ENCODE measurements at places on chromosomes 13 and 19.

DNA sequence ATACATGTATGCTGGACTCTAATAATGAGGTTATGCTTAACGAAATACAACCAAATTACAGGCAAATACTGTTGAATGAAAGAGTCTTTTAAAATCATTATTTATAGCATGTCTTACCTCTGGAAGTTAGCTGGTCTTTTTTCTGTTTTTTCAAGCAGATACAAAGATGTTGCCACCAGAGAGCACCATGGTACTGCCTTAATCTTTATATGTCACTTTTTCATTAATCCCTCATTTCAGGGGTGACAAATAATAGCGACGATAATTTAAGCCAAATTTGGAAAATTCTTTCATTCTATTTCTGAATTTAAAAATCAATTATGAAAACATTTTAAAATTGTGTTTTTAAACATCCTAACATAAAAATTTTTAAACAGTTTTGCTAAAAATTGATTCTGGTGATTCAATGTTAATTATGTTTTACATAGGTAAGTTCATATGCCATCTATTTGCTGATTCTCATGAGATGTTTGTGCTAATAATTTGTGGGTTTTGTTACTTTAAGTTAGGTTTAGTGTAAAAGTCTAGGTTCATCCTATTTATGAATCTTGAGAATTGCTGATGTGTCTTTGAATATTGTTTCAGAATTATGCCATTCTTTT is 379.3 kb upstream of the SGCG start:
- DNase-seq, result no peak

DNA sequence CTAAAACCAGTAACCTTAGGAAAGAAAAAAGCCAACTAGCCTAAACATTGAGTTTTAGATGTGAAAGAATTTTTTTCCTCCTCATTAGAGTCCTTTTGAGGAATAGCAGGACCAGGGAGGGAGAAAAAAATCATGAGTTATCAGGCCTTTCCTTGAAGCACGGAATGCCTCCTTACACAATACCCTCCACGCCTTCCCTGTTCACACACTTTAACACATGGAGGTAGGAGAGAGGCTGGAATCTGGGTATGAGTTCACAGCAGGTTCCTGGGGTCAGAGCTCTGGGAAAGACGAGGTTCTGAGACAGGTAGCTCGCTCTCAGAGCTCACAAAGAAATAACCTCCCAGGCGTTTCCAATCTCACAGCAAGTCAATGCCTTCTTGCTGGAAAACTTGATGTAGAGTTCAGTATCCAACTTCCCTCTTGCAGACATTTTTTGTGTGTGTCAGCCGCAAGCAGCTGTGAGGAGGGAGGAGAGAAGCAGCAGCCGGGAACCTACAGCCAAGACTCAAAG is 716 bp downstream of the ZNF573 start:
- no peak for DNase-seq

GRCh38 chr13:73958657-73959397 is 175.4 kb downstream of the KLF12 start:
- DNase-seq, result no peak

DNA sequence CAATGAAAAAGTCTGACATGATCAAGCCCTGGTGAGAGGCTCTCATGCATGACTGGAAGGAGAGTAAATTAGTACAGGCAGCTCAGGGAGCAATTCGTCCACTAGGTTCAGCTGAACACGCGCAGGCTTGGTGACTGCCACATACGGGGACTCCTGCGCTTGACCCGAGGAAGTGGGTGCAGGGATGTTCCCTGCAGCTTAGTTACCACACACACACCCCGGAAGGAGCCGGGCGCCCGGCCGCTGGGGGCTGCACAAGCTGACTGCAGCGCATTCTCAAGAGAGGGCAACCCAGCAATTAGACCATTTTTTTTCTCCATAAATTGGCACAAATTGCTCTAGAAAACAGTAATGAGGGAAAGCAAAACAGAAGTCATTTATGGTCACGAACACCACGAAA is 23.0 kb upstream of the MIER2 start:
- no peak for DNase-seq

- no peak for DNase-seq
Measured at GRCh38 chr13:109010912-109011311, 381.5 kb downstream of the MYO16 start.

DNA sequence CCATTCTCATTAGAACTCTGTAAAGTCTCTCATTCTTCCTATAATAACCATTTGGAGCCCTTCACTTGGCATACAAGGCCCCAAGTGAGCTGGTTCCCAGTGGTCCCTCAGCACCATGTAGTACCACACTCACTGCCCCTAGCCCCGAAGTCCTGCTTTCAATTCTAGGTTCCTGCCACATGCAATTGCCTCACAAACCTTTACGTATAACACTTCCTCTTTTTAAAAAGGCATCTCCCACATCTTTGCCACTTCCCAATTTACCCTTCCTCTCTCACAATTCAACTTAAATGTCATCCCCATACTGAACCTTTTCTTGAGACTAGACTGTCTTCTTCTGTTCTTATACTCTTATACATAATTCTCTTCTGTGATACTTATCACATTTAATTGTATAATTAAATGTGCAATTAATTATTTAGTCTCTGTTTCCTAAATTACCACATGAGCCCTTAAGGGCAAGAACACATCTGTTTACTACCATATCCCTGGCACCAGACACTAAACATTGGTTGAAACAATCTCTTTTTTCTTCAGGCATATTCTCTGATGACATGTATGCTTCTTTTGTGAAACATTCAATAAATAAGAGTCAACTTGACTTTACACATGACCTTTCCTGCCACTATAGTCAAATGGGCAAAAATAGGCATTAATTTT is 304.0 kb downstream of the SPRY2 start:
- no peak for DNase-seq

- DNase-seq, result no peak
Measured at GRCh38 chr19:3586707-3587346, 1.5 kb downstream of the GIPC3 start.

DNA sequence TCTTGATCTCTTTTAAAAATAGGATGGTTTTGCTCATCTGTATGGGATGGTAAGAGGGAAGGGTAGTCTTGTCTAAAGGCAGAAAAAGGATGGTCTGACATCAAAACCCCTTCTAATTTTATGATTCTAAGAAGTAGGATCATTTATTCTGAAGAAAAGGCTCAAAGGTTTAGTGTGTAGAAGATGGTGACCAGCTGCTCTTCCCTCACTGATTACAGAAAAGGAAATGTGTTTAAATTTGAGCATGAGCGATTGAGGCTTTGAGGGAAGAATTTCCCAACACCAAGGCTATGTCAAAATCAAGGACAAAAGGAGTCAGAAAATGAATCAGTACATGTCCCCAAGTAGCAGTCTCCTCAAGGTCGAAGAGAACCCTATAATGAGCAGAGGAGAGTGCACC is 909.8 kb downstream of the EFNB2 start:
- DNase-seq, result no peak

DNA sequence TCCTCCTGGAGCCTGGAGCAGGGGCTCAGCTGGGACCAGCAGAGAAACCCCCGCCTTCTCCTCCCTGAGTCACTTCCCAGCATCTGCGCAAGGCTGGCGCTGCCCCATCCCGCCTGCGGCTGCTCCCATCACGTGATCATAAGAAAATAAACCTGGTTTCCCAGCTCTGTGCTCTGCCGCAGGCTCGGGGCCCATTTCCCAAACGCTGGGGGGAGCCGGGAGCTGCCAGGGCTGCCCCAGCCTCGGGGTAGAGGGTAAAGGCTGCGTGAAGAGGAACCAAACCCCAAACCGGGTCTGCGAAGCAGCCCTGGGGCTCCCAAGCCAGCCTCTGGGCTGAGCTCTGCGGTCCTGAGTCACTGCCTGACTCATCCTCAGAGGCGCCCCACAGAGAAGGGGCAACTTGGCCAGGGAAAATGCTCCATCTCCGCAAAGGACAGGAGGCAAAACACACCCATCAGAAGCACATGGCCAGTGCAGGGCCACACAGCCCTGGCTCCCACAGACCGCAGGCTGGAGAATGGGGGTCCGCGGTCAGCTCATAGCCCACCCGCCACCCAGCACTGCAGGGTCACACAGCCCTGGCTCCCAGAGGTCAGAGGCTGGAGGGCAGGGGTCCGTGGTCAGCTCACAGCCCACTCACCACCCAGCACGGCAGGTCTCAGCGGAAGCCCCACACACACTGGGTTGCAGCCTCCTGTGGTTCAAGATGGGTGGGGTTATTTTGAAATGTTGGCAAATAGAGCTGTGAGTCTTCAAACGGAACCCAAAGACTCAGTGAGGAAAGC is 67.1 kb downstream of the RASA3 start:
- peak; percentile 77 for DNase-seq

GRCh38 chr19:55690109-55690768 is 15.2 kb downstream of the EPN1 start:
- DNase-seq, result no peak

All from immature natural killer cell (primary cell).